T-helper 17 cell (primary cell): ENCODE measurements at places on chromosomes 13 and 19.

DNA sequence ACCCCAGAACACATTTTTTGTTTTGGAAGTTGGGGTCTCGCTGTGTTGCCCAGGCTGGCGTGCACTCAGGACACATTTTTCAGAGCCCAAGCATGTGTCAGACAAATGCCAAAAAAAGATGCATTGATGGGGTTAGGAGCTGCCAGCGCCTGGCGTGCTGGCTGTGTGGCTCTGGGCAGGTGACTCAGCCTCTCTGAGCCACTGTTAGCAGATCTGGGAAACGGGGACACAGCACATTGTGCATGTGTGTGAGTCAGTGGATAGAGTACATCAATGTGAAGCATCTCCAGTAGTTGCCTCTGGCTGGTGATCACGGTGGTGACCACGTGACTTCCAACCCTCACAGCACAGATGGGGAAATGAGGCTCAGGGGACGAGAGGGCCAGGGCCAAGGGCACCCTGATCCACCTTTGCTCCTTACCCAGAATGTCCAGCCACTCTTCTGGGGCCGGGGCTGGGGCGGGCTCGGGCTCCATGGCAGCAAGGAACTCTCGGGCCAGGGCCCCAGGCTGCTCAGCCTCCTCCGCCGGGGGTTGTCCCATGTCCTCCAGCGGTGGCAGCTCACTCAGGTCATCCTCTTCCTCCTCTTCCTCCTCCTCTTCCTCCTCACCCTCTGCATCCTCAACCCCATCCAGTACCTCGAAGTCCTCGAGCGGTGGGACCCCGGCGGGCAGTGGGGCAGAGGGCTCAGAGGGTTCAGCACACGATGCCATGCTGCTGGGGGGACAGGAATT lies 1.9 kb downstream of the FKBP8 start:
- no peaks in the 10 kb centered on the region for H3K27me3 ChIP-seq
- peak overlapping the region; percentile 88 for H3K27ac ChIP-seq
- H3K36me3 ChIP-seq = peaks cover 3% of the 10 kb centered on the region
- peaks cover 16% of the 10 kb centered on the region for H3K4me1 ChIP-seq

- H3K4me1 ChIP-seq = no peaks in the 10 kb centered on the region
- H3K4me3 ChIP-seq = no peak overlapping the region
- no peak for DNase-seq
- H3K27me3 ChIP-seq = peaks cover 16% of the 10 kb centered on the region
- no peak overlapping the region for H3K27ac ChIP-seq
- no peaks in the 10 kb centered on the region for H3K36me3 ChIP-seq
These were observed 14.4 kb upstream of the GTF2F2 start for GRCh38 chr13:45105895-45106294.

DNA sequence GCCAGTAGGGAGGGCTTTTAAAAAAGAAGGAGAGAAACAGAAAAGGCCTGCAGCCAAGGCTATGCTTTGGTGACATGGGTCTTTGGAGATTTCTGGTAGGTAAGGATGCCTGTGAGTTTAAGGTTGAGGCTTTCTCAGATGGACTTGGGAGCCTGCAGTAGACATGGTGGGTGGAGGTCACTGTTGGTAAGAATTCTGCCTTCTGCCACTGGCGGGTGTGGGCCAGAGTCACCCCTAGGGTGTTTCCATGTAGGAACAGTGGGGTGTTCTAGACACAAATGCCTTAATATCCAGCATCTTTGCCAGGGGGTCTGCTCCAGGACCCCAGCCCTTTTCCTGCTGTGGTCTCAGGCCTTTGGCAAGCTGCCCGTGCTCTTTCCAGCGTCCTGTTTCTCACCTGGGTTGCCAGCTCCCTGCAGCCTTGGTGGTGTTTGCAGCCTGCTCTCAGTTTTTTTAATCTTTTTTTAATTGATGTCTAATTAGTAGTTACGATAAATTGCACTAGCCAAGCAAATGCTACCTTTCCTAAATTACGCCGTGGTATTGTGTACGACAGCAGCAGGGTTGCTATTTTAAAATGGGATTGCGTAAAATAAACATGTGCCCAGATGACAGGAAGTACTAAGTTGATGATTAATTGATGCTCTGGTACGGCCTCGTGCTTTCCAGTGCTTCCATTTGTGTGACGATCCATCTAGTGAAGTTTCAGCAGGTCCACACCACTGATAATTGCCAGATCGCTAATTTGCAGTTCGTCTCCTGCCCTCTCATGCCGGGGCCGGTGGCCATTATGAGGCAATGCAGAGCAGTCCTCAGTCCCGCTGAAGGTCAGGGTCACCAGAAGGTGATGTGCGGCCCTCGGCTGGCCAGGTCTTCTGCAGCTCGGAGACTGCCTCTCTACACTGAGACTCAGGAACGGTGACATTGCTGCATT lies 35.3 kb upstream of the NPAS1 start:
- DNase-seq = no peak
- H3K4me3 ChIP-seq = no peak overlapping the region
- peaks cover 15% of the 10 kb centered on the region for H3K4me1 ChIP-seq
- no peaks in the 10 kb centered on the region for H3K27me3 ChIP-seq
- H3K36me3 ChIP-seq = no peaks in the 10 kb centered on the region
- no peak overlapping the region for H3K27ac ChIP-seq

GRCh38 chr19:3094601-3095440 lies 659 bp downstream of the GNA11 start:
- peak overlapping the region; percentile 86 for H3K4me3 ChIP-seq
- no peak for DNase-seq
- peaks cover 2% of the 10 kb centered on the region for H3K36me3 ChIP-seq
- no peak overlapping the region for H3K27ac ChIP-seq

GRCh38 chr13:28953714-28954418 lies 133.7 kb downstream of the MTUS2 start:
- no peak for DNase-seq
- no peaks in the 10 kb centered on the region for H3K4me1 ChIP-seq
- no peaks in the 10 kb centered on the region for H3K27me3 ChIP-seq
- H3K4me3 ChIP-seq = no peak overlapping the region
- no peaks in the 10 kb centered on the region for H3K36me3 ChIP-seq

DNA sequence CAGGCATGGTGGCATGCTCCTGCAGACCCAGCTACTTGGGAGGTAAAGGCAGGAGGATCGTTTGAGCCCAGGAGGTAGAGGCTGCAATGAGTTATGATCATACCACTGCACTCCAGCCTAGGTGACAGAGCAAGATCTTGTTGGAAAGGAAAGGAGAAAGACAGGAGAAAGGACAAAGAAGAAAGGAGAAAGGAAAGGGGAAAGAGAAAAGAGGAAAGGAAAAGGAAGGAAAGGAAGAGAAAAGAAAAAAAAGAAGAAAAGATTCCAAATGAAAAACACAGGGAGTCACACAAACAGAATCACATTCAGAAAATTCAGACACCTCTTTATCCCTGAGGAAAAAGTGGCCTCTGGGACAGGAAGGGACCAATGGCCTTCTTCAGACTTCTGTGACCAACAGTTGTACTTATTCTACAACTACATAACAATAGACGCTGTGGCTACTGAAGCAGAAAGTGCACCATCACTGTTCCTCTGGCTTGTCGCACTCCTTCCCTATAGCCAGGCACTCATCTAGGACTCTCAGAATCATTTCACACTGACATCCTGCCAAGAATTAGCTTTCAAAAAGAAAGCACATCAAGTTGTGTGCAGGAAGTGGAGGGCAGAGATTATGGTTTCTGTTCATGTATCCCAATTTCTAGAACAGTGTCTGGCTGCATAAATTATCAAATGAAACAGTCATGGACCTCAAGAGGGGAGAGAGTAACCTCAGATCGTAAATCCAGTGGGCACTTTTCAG lies 5.9 kb downstream of the MTMR6 start:
- no peak for DNase-seq
- peak overlapping the region; percentile 94 for H3K27ac ChIP-seq
- H3K4me1 ChIP-seq = peaks cover 61% of the 10 kb centered on the region
- no peaks in the 10 kb centered on the region for H3K27me3 ChIP-seq
- peak overlapping the region; percentile 75 for H3K4me3 ChIP-seq
- H3K36me3 ChIP-seq = peaks cover 9% of the 10 kb centered on the region

GRCh38 chr13:65789815-65790214 lies 1440.3 kb downstream of the PCDH9 start:
- H3K4me3 ChIP-seq = no peak overlapping the region
- DNase-seq = no peak
- no peaks in the 10 kb centered on the region for H3K27me3 ChIP-seq

GRCh38 chr13:91305652-91306051 lies 41.8 kb upstream of the MIR17HG start:
- H3K4me1 ChIP-seq = no peaks in the 10 kb centered on the region
- no peak overlapping the region for H3K4me3 ChIP-seq
- peaks cover 3% of the 10 kb centered on the region for H3K36me3 ChIP-seq
- DNase-seq = no peak
- peaks cover 5% of the 10 kb centered on the region for H3K27me3 ChIP-seq

DNA sequence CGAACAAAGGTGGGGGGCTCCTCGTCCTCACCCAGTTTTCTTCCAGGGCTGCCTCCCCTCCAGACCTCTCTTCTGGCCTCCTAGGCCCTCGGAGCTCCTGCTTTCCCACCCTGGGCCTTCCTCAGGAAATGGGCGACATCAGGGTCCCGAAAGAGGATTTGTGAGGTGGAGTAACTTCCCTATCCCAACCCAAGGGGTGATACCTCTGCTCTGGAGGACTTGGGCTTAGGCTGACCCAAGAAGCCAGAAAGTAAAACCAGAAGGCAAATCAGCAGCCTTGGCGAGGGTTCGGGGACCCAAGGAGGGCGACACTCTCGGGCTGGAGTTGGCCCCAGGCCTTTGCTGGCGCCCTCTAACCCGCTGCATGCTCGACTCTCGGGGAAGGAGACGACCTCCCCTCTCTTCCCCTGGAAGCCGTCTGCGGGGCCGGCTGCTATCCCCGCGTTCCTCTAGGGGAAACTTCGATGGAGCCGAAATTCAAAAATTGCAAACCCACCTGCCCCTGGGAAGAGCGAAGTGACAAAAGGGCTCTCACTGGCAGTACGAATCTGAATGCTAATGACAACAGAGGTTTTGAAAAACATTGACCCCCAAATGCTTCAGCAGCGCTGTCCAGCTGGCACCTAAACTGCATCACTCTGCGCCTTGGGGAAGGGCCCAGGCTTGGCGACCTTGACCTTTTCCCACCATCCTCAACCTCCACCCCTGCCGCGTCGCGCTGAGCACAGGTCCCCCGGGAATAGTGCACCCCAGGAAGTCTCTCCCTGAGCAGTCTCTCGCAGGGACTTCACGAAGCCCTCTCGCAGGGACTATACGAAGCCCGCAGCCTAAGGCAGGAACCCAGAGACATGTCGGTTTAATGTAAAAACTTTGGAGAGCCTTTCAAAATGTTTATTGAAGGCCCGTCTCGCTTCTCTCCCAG lies 2.4 kb downstream of the PDX1 start:
- peak overlapping the region; percentile 66 for H3K27ac ChIP-seq
- peaks cover 3% of the 10 kb centered on the region for H3K36me3 ChIP-seq
- peak overlapping the region; percentile 91 for H3K4me3 ChIP-seq
- H3K4me1 ChIP-seq = peaks cover 36% of the 10 kb centered on the region
- H3K27me3 ChIP-seq = peaks cover 83% of the 10 kb centered on the region
- no peak for DNase-seq

GRCh38 chr13:71320452-71320851 lies 546.6 kb downstream of the DACH1 start:
- peaks cover 7% of the 10 kb centered on the region for H3K27me3 ChIP-seq
- DNase-seq = no peak
- H3K4me1 ChIP-seq = no peaks in the 10 kb centered on the region
- H3K4me3 ChIP-seq = no peak overlapping the region
- no peak overlapping the region for H3K27ac ChIP-seq

GRCh38 chr13:20847296-20847695 lies 55.2 kb downstream of the XPO4 start:
- no peaks in the 10 kb centered on the region for H3K27me3 ChIP-seq
- no peak for DNase-seq
- no peak overlapping the region for H3K27ac ChIP-seq
- peaks cover 2% of the 10 kb centered on the region for H3K4me1 ChIP-seq
- no peak overlapping the region for H3K4me3 ChIP-seq
- no peaks in the 10 kb centered on the region for H3K36me3 ChIP-seq

- peaks cover 59% of the 10 kb centered on the region for H3K4me1 ChIP-seq
- no peak for DNase-seq
- H3K4me3 ChIP-seq = no peak overlapping the region
These were observed 50.6 kb downstream of the ELF1 start for GRCh38 chr13:40968416-40969000.

GRCh38 chr13:112968910-112969691 lies at the start of gene MCF2L:
Gene MCF2L, plus strand, starts transcription at chr13:112969214. Its CDS starts 166 bp downstream, at chr13:112969380.
- H3K4me3 ChIP-seq = peak within 1 kb of the TSS; percentile 93
- peaks cover 25% of the 10 kb centered on the region for H3K4me1 ChIP-seq
- peak within 1 kb of the TSS; percentile 88 for H3K27ac ChIP-seq
- peak; percentile 57 for DNase-seq
- no peaks in the 10 kb centered on the region for H3K36me3 ChIP-seq

DNA sequence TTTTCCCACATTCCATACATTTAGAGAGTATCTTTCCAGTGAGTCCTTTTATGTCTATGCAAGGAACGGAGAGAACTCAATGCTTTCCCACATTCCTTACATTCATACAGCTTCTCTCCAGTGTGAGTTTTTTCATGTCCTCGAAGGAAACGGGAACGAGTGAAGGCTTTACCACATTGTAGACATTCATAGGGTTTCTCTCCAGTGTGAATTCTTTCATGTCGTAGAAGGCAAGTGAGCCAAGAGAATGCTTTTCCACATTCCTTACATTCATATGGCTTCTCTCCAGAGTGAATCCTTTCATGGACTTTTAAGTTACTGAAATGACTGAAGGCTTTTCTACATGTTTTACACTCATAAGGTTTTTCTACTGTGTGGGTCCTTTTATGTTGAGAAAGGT lies 17.1 kb downstream of the ZNF823 start:
- no peaks in the 10 kb centered on the region for H3K4me1 ChIP-seq
- H3K27me3 ChIP-seq = no peaks in the 10 kb centered on the region
- H3K36me3 ChIP-seq = peaks cover 11% of the 10 kb centered on the region

- peaks cover 3% of the 10 kb centered on the region for H3K4me1 ChIP-seq
- no peak overlapping the region for H3K4me3 ChIP-seq
- DNase-seq = no peak
These were observed 32.3 kb upstream of the MYCBP2 start for GRCh38 chr13:77359171-77359570.

GRCh38 chr13:68597641-68598040 lies 1367.5 kb upstream of the PCDH9 start:
- H3K36me3 ChIP-seq = no peaks in the 10 kb centered on the region
- no peaks in the 10 kb centered on the region for H3K4me1 ChIP-seq
- no peaks in the 10 kb centered on the region for H3K27me3 ChIP-seq
- no peak overlapping the region for H3K4me3 ChIP-seq
- DNase-seq = no peak

DNA sequence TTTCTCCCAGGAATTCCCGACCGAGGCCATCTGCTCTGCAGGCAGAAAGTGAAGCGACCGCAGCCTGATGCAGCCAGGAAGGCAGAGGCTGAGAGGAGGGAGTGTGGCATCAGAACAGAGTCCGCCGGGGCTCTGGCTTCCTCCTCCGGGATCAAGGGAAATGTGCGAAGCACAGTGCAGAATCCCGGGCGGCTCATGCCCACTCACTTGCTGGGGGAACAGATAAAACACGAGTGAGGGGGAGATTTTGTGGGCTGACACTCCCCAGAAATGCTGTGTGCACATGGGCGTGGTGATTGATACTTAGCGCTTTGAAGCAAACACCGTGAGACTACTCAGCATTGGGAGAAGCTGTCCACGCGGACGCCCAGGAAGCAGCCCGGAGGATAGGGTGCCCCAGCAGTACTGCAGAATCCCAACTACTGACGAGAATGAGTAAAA lies 75.3 kb upstream of the POMP start:
- H3K27me3 ChIP-seq = peaks cover 19% of the 10 kb centered on the region
- no peak for DNase-seq
- no peaks in the 10 kb centered on the region for H3K36me3 ChIP-seq
- no peak overlapping the region for H3K4me3 ChIP-seq
- no peak overlapping the region for H3K27ac ChIP-seq
